Stimulated activated naive CD8-positive, alpha-beta T cell treated with anti-CD3 and anti-CD28 coated beads, Interleukin-15, Interleukin-2, amounts not matched to agents 100 U/mL and 50 U/mL, for 24 hours (primary cell): ENCODE measurements at places on chromosomes 6 and 20.
A peak's percentile ranks its signal among the peaks of the same experiment; 100 is the strongest.

GRCh38 chr6:41054511-41054910 is 1.5 kb downstream of the APOBEC2 start:
- DNase-seq, result no peak

DNA sequence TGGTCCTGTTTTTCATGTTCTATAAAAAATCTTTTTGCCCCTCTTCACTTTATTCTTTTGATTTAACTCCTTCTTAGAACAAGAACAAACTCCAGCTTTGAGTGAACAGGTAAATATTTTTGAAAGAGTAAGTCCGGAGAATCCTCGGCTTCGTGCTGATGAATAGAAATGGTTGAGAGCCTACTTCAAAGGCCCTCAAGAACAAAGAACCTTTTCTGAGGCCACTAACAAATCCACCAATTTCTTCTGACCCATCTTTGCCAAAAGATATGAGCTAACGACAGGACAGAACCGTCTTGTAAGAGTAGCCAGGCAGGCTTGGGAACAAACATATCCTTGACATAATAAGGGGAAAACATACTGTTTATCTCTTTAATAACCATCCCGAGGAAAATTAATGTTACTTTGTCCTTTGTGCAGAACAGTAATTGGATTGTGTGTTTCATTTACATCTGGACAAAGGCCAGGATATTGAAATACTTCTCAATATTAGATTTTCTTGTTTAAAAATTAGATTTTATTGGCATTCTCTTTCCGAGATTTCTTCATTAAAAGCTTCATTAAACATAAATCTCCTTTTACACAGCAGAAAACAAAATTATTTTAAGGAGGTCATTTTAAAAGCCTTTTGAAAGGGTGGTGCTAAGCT is 52.9 kb downstream of the NOX3 start:
- no peak for DNase-seq

- no peak for DNase-seq
Observed at GRCh38 chr6:65113581-65113980, 593.4 kb downstream of the EYS start.

DNA sequence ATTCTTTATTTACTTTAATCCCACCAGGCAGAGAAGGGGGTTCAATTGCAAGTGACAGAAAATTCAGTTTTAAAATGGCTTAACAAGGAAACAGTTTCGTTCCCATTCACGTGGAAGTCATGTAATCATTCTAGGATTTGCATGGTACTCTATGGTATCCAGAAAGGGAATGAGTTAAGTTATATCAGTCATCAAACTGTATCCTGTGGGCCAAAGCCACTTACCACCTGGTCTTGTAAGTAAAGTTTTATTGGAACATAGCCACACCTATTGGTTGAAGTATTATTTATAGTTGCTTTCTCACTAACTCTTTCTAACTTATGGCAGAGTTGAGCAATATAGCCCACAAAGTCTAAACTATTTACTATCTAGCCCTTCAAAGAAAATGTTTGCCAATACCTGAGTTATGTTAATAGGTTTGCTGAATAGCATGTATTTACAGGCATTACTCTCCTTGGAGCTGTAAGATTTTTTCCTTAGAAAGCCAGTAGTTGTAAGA is 10.2 kb upstream of the MMS22L start:
- DNase-seq, result no peak

GRCh38 chr6:54085541-54085940 is 25.7 kb upstream of the MLIP start:
- DNase-seq, result no peak

DNA sequence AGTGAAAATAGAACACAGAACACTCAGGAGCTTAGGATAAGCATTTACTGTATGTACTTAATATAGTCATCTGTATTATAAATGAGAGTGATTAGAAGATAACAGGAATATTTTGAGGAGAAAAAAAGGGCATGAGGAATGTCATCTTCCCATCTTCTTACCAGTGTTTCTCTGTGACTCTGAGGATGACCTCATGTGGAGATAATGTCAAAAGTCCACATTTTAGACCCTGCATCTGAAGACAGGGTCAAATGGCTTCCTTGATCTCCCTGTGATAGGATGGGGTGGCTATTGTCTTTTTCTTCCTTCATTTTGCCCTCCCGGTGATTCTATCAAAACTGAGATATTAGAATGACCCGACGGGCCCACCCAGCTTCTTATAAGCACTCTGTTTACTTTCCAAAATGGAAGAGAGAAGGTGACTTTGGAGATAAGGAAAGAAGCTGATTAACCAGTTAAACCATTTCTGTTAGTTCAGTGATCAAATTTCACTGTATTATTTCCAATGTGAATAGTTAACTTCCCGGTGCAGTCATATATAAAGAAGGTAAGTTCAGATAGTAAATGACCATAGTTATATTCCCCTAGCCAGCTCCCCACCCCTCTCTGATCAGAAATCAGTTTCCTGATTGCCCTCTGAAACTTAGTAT is 115.7 kb upstream of the SALL4 start:
- no peak for DNase-seq

GRCh38 chr6:6712449-6713403 is 124.2 kb downstream of the LY86 start:
- DNase-seq, result no peak

- DNase-seq, result no peak
Observed at GRCh38 chr6:65155083-65155482, 551.9 kb downstream of the EYS start.

GRCh38 chr20:39849171-39849570 is 839.9 kb downstream of the MAFB start:
- no peak for DNase-seq

GRCh38 chr6:144285798-144286502 is 815 bp downstream of the UTRN start:
- DNase-seq, result peak; percentile 42

DNA sequence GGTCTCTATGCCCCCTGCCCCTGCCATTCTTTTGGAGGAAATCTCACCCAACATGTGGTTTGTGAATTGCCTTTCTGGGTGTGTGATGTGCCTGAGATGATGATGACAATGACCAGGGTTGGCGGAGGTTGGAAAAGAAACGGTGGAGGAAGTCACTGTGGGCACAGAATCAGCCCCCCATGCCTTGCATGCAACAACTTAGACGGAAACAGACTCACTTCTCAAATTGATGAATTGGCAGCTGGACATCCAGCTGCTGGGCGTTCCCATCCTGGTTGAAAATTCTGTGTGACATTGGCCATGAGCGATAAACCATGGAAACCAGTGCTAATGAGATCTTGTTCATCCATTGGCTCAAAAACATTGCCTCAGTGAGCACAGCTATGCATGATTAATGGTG is 95.8 kb upstream of the LY86 start:
- no peak for DNase-seq
